Cortex of kidney (tissue), 1 donor: ENCODE measurements at places on chromosomes 13 and 19.

DNA sequence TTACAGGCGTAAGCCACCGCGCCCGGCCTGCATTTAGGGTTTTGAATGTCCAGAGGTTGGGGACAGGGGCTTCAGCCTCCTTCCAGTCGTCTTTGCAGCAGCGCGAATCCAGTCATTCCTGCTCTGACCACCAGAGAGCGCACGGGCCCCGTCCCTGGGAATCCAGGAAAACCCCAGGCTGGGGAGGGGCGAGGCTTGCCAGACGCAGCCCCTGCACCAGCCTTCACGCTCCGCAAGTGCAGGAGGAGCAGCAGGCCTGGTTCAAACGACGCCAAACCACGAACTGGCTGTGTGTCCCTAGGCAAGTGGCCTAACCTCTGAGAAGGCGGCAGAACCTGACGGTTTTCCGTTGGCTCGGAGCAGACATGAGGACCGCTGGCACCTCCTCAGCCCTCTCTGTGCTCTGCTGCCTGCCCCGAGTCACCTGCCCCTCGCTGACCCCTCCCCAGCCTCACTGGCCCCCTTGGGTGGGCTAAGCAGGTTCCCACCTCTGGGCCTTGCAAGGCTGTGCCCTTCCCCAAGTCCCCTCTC lies 2.0 kb upstream of the RNF126 start:
- DNase-seq, result no peak

DNA sequence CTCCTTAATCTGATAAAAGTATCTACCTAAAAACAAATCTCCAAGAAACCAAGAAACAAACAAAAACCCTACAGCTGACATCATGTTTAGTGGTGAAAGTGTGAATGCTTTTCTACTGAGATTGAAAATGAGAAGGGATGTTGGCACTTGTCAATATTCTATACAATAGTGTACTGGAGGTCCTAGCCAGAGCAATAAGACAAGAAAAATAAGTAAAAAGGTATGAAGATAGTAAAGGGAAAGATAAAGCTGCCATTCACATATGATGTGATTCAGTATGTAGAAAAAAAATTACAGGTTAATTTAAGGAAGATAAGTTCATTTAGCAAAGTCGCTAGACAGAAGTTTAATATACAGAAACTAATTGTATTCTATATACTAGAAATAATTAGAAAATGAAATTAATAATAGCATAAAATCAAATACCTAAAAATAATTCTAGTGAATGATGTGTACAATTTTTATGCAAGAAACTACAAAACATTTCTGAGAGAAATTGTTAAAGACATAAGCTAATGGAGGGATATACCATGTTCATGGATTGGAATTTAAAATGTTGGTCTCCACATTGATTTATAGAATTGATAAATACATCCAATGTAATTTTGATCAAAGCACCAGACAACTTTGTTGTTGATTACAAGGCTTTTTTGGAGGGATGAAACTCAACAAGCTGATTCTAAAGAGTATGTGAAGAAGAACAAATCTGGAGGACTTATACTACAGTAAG lies 2.4 kb upstream of the SLC7A10 start:
- DNase-seq, result no peak

DNA sequence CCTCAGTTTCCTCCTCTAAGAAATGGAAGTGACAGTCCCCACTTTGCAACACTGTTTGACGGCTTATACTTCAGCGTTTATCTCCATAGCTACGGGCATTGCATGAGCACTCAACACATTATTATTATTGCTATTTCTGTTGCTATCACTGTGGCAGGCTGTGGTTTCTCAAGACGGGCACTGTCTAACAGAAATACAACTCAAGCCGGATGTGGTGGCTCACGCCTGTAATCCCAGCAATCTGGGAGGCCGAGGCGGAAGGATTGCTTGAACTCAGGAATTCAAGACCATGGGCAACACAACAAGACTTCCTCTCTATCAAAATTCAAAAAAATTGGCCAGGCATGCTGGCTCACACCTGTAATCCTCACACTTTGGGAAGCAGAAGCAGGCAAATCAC lies 4.9 kb upstream of the ZSWIM4 start:
- no peak for DNase-seq

- DNase-seq, result no peak
These were observed 30.7 kb upstream of the SERPINE3 start for GRCh38 chr13:51308781-51309180.

DNA sequence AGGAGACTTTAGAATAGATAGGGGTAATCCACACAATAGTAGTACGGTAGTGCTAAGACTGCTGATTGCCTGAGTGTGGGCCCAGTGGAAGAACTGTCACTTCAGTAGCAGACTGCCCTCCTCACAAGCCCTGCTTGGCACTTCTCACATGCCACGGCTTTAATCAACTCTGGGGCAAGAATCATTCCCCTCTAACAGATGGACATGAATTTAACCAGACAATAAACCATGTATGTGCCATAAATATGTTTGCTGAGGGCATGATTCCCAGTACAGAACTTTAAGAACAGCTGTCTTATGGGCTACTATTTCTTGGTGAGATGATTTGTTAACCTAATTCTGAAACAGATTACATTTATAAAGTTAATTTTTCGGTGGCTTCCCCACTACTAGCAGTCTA lies 22.0 kb downstream of the DPY19L3 start:
- DNase-seq, result no peak

DNA sequence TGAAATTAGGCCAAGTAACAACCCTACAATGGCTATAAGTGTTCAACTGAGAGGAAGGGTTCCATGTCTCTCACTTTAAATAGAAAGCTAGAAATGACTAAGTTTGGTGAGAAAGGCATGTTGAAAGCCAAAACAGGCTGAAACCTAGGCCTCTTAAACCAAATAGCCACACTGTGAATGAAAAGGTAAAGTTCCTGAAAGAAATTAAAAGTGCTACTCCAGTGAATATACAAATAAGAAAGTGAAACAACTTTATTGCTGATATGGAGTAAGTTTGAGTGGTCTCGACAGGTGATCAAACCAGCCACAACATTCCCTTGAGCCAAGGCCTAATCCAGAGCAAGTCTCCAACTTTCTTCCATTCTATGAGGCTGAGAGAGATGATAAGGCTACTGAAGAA lies 209.6 kb downstream of the KLF12 start:
- no peak for DNase-seq

- no peak for DNase-seq
These were observed 422 bp upstream of the MTUS2 start for GRCh38 chr13:28819735-28820098.
